ENCODE measurements at places on chromosomes 1 and 21.
A peak's percentile ranks its signal among the peaks of the same experiment; 100 is the strongest.

- no peak for DNase-seq
Observed at GRCh38 chr1:42740851-42741580, 980 bp upstream of the CLDN19 start.

- no peak for DNase-seq
Observed at GRCh38 chr1:81379430-81379829, 421.3 kb upstream of the ADGRL2 start.

DNA sequence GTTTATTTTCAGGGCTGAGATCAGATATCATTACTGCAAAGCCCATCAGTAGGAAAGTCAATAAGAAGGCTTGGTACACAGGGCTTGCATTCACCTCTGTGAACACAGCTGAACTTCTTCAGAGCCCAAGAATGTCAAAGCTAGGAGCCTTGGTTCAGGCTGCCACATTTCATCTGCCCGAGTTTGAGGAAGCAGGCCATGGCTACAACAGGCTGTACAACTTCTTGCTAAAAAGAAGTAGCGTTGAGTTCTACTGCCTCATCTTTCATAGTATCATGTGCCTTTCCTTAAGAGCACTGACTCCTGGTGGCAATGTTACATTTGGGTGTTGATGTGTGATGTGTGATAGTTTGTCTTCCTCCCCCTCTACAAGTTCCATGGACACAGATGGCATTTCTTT is 10.1 kb downstream of the C1orf162 start:
- DNase-seq: no peak

DNA sequence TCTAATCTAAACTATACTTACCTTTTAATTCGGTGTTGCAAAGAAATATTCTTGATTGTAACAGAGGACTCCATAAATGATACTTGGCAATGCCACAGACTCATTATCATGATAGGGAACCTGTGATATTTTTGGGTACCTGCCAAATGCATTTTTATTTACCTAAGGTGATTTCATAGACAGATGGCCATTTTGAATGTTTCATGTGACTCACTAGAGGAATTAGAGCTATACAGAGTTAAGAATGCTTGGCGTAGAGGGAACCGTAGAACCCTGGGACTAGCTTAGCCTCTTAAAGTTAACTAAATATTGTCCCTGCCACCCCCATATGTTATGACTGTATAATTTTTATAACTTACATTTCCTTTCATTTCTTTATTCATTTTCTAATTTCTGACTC is 136.1 kb downstream of the DISP1 start:
- no peak for DNase-seq

DNA sequence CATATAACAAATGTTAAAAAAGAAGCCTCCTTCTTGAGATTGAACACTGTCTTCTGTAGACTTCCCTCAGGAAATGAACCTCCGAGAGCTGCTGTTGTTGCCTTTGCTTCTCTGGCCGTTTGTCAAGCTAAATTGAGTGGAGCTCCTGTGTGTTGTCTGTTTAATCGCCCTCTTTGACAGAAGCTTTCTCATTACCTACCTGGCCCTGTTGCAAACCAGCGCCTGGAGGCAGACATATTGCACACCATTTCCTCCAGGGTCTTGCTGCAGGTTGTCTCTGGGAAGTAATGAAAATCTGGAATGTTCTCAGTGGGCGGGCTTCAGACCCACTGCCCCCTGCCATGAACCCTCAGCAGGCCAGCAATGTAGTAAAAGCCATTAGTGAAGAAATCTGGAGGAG is 83.3 kb downstream of the GABPA start:
- no peak for DNase-seq

GRCh38 chr1:117181630-117182041 is 29.1 kb downstream of the VTCN1 start:
- no peak for DNase-seq

- no peak for DNase-seq
Observed at GRCh38 chr1:25066256-25066655, 136.2 kb upstream of the RUNX3 start.

GRCh38 chr1:210250665-210250997 is 18.0 kb downstream of the SERTAD4 start:
- DNase-seq: no peak

- no peak for DNase-seq
Observed at GRCh38 chr1:7120863-7121621, 335.8 kb downstream of the CAMTA1 start.

DNA sequence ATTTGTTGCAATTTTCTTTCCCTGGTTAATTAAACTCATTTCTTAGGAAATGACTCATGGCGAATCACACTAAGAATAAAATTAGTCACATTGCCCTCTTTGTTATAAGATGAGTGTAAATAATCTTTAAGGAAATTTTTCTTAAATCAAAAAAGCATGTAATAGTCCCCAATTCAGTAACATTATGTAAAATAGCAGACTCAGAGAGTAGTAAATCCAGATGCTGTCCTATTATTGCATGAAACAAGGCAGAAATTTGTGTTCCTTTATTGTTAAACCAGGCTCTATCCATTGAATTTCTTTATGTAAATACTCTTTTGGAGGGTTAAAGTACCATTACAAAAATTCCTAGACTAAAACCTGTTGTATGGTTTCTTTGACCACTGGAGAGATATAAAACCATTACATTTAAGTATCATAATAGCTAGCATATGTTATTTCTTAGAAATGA is 154.5 kb upstream of the C1orf87 start:
- no peak for DNase-seq

GRCh38 chr1:168421399-168422004 is 122.3 kb downstream of the XCL2 start:
- peak; percentile 74 for DNase-seq

DNA sequence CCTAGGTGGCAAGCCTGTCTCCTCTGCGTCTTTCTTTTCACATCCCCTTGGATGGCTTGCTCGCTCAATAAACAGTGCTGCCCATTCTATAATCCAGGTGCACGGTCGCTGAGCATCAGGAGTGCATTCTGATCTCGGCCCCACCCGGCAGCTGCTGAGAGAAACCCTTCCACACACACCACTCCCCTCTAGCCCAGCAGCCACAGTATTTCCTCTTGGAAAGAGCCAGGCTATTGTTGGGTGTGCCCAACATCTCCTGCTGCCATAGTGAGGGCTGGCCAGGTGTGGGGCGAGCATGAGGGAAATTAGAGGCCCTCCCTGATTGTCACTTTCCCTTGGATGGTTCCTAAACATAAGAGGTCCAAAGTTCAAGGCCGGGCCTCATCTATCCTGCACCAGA is 24.7 kb downstream of the GPA33 start:
- DNase-seq: no peak

- no peak for DNase-seq
Observed at GRCh38 chr21:15410853-15411252, 318.9 kb upstream of the USP25 start.

DNA sequence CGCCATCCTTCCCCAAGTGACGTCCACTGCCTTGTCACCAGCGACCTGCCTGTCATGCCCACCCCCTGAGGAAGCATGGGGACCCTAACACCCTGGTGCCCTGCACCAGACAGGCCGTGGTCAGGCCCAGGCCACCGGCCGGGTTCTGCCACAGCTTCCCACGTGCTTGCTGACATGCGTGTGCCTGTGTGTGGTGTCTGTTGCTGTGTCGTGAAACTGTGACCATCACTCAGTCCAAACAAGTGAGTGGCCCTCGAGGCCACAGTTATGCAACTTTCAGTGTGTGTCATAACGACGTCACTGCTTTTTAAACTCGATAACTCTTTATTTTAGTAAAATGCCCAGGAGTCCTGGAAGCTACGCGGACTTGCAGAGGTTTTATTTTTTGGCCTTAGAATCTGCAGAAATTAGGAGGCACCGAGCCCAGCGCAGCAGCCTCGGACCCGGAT is 8.5 kb upstream of the CTRC start:
- no peak for DNase-seq

DNA sequence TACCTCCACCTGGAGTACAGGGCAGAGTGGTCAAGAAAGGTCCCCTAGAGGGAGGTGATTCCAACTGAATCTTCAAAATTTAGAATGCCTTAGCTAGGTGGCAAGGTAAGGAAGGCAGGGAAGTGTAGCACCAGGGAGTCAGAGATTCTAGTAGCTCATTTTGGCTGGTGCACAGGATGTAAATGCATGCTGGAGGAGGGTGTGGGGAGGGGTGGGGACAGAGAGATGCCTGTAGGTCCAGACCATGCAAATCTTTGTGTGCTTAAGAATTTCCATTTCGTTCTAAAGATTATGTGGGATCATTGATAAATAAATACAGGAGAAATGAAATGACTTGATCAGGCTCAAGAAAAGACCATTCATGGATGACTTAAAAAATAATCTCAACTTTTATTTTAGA is 11.0 kb upstream of the CACHD1 start:
- no peak for DNase-seq

- no peak for DNase-seq
Observed at GRCh38 chr1:29245876-29246275, 9.6 kb downstream of the PTPRU start.

DNA sequence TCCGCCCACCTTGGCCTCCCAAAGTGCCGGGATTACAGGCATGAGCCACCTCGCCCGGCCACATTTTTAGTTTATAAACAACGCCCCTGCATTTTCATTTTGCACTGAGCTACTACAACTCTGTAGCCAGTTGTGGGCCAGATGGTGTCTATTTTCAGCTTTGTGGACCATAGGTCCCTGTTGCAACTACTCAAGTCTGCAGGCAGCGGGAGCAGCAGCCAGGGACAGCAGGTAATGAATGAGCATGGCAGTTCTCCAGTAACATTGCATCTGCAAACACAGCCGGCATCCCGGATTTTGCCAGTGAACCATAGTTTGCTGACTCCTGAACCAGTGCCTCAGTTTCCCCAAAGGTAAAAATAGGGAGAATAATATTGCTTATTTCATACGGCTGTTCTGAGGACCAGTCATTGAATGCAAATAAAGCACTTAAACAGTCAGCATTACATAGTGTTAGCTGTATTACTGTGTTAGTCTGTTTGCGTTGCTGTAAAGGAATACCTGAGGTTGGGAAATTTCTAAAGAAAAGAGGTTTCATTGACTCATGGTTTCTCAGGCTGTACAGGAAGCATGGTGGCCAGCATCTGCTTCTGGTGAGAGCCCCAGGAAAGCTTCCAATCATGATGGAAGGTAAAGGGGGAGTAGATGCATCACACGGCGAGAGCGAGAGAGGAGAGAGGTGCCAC is 65.5 kb upstream of the SLC45A1 start:
- no peak for DNase-seq

DNA sequence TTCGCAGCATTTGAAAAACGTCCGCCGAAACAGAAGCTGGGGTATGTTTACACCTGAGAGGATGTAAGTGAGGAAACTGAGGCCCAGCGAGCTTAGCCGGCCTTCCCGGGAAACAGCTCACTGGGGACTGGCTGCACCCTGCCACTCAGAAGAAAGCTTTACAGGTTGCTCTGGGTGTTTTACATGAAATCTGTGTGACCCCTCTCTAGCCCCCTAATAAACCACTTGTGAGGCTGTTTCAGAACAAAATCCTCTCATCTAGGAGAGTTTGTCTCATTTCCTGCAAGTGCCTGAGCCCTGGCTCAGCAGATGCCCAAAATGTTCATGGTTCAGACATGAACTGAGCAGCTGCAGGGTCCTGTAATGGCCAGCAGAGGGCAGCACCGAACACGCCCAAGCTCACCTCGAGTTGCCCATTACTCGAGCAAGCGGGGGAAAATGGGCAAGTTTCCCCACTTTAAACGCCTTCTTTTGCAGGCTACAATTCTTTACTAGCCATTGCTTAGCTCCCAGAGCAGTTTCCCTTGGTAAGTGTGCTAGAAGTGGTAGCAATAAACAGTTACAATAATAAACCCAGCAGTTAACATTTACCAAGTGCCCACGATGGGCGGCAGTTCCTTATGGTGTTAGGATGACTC is 76.4 kb downstream of the FHAD1 start:
- DNase-seq: peak; percentile 75

DNA sequence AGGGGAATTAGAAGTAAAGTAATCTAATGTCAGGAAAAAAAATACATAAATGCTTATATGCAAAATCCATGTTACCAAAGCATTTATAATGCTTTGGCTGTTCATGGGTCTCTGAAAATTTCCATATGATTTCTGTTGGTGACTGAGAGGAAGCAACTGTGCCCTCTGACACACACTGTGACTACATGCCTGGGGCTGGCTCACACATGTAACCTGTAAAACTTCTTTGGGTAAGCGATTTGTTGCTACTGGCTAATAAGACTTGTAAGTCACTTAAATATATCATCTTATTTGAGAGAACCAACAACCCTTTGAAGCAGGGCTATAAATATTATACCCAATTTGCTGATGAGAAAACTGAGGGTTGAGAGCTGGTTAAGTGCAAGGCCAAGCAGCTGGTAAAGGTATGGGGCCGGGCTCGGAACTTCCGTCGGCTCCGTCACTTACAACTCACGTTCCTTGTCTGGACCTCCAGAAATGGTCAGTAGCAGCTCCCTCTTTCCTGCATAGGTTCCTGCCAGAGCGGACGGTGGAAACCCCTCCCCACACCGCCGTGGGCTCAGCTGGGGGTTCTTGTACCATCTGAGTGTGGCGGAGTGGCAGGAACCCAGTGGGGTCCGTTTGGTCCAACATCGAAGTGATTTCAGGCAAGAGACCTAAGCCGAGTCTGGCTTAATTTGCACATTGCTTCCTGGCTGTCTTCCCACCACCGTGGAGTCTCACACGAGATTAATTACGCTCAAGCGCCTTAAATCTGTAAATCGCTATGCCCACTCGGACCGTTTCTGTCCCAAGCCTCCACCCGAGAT is 714 bp downstream of the DFFA start:
- no peak for DNase-seq

- DNase-seq: no peak
Observed at GRCh38 chr1:55522353-55522903, 307.3 kb upstream of the USP24 start.

DNA sequence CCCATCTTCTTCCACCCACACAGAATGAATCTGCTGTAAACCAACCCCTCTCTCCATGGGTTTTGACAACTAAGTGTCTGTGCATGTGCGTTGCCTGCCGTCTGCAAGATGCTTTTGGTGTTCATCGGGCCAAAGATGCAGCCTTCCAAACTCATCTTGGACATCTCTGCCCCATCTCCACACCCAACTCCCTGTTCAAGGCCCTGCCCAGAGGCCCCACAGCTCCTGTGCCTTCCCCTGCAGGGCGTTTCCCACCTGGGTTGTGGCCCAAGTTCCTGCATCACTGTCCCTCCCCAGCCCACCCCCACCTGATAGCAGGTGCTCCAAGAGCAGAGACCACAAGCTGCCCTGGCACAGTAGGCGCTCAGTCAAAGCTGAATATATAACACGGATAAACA is 103.2 kb downstream of the BCAR3 start:
- DNase-seq: no peak

DNA sequence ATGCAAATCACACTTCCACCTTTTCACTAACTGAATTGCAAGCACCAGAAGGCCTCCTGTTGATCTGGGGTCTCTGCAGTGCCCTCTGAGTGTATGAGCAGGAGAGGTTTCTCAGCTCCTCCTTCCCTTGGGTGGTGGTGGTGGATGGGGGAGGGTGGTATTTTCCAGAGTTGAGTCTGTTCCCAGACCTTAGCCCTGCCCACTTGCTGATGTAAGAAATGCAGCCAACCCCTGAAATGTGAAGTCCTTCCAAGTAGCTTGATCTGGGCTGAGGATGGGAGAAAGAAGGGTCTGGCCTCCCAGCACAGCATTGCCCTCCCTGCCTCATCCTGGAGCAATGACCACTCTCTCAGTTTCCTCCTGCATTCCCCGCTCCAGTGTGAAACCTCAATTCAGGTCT is 6.3 kb upstream of the FOXD2 start:
- no peak for DNase-seq
